Esophagus squamous epithelium (tissue), 5 donors: ENCODE measurements at places on chromosomes 4 and X.

DNA sequence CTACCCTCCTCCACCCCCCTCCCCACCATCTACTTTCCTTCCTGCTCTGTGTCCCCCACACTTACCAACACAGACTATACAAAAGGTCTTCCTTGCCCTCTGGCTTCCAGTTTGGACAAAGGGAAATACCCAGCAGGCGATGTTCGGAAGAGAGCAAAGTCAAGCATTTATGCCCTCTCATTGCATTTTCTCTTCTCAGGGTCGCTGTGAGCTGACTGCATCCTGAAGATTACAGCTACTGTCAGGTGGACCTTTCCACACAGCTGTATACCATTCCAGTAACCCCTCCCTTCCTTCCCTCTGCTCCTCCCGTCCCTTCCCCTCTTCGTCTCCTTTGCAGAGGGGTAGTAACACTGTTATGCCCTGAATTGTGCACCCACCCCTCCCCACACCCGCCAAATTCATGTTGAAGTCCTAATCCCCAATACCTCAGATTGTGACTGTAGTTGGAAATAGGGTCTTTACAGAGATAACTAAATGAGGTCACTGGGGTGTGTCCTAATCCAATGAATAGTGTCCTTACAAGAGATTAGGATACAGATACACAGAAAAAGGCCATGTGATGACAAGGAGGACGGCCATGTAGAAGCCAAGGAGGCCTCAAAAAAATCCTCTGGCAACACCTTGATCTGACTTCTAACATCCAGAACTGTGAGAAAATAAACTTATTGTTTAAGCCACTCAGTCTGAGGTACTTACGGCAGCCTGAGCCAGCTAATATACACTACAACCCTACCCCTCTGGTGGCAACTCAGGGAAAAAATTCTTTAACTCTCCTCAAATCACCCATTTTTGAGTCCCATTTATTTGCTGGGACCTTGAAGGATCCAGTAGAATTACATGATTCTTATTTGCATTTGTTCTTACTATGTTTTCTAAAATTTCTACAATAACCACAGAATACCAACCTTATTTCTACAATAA is 11.7 kb downstream of the MORF4L2 start:
- DNase-seq, result no peak

- DNase-seq, result no peak
Observed at GRCh38 chrX:22788221-22788620, 211.5 kb upstream of the DDX53 start.

- DNase-seq, result no peak
Observed at GRCh38 chrX:47181301-47181700, 12.3 kb upstream of the UBA1 start.

GRCh38 chr4:146104541-146104940 is 71.0 kb upstream of the LSM6 start:
- DNase-seq, result no peak

DNA sequence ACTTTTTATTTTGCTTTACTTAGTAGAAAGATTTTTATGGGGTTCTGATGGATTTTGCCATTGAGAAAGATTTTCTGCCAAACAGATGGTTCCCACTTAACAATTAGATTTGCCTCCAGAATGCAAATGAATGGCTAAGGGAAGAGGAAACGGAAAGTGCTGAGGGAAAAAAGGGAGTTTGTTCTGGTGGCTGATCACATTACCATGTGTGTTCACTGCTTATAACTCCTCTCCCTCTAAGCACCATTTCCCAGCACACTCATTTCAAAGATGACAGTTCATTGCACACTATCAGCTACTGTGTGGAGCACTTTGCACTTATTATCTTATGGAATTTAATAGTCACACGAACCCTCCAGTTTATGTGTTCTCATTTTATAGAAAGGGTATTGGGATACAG is 68.0 kb upstream of the GRID2 start:
- no peak for DNase-seq

- no peak for DNase-seq
Observed at GRCh38 chrX:316351-317325, 2.0 kb downstream of the GTPBP6 start.

GRCh38 chr4:115918149-115918548 is 804.7 kb upstream of the NDST4 start:
- no peak for DNase-seq

DNA sequence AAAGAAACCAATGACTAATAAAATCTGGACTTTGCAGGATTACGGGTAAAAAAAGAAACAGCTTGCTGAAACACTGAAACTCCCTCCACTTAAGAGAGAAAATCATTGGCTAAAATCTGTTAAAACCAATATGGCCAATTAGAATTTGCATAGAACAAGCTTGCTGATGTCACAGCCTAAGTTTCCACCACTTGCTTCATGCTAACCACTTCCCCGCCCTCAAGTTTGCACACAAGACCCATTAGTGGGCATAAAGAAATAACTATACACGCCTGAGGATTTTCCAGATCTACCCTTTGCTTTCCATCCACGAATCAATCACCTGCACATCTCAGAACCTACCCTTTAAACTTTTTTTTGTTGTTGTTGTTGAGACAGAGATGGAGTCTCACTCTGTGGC is 42.7 kb upstream of the PHEX start:
- no peak for DNase-seq

DNA sequence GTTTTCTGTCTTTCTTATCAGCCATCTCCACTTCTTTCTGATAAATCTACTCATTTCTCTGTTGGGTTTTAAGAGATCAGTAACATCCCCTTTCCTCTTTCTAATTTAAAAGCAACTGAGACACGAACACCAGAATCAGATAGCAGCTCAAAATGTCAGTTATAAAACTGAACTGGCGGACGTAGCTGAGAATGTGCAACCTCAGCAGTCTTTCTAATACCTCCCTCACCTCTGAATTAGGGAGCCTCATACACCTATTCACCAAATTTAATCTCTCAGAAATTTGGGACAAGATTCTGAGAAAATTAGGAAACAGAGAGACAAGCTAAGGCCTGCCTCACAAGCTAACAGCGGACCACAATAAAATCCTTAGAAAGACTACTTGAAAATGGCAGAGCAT is 52.0 kb upstream of the ACSL4 start:
- no peak for DNase-seq

DNA sequence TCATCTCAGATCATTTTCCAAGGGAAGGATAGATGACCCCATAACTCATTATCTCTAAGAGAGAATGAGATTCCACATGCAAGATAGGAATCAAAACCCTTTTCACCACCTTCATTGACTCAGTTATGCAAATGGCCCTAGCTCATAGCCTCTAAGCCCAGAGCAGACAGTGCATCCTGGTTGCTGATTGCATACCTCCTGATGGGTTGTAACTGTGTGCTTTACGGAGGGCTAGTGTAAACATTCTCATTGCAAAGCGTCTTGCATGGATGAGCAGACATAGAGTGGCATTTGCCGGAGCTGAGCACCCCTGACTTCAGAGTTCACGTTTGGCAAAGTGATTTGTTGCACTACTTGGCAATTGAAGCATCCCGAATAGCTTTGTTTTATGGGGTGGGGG is 151.0 kb downstream of the VCX3A start:
- no peak for DNase-seq

DNA sequence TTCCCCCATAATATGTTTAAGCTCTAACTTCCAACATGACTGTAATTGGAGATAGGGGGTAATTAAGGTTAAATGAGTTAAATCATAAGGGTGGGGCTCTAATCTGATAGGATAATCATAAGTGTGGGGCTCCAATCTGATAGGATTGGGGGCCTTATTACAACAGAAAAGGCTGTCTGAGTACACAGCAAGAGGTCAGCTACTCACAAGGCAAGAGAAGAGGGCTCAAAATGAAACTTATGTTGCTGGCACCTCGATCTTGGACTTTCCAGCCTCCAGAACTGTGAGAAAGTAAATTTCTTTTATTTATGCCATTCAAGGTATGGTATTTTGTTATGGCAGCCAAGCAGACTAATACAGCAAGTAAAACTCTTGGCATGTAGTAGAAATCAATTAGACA is 16.4 kb downstream of the SH2D1A start:
- DNase-seq, result no peak

GRCh38 chr4:114361249-114361648 is 237.4 kb upstream of the UGT8 start:
- no peak for DNase-seq

GRCh38 chr4:81966676-81967075 is 407.1 kb downstream of the HNRNPD start:
- DNase-seq, result no peak

GRCh38 chrX:108361316-108361715 is 76.9 kb downstream of the COL4A6 start:
- DNase-seq, result no peak

DNA sequence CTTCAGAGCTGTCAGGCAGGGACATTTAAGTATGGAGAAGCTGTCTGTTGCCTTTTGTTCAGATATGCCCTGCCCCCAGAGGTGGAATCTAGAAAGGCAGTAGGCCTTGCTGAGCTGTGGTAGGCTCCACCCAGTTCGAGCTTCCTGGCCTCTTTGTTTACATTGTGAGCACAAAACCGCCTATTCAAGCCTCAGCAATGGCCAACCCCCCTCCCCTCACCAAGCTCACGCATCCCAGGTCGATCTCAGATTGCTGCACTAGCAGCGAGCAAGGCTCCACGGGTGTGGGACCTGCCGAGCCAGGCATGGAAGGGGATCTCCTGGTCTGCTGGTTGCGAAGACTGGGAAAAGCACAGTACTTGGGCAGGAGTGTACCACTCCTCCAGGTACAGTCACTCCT is 59.3 kb downstream of the ZNF674 start:
- DNase-seq, result no peak

DNA sequence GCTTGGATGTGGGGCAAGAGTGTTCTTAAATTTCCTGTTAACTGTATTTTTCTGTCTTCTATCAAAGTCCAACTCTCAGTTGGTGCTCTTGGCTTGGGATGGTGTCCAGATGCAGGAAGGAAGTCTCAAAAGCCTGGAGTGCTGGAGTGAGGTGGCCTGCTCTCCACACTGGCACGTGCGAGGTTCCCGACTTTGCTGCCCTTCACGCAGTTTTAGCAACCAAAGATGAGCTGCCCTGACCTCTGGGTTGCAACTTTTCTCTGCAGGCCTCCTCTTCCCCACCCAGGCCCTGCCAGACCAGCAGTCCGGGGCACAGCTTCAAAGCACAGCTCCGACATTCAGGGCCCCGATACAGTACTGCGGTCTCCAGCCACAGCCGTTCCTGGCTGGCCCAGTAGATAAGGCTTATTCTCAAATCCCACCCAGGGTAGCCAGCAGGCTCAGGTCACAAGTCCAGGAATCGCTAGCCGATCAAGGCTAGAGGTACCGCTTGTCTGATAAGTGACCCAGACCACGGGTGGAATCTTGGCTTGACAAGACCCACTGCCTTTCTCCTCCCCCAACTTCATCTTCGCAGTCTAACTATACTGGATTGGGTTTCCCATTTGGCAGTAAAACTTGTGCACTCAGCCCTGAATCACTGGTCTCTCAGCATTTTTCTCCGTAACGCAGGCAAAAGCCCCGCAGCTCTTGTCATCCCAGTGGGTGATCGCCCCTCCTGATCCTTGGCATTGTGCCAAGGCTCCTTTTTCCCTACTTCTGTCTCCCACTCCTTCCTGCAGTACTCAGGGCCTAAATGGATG is 21.8 kb upstream of the JADE1 start:
- DNase-seq, result no peak

- DNase-seq, result no peak
Observed at GRCh38 chr4:74975082-74975481, 42.2 kb downstream of the PARM1 start.

DNA sequence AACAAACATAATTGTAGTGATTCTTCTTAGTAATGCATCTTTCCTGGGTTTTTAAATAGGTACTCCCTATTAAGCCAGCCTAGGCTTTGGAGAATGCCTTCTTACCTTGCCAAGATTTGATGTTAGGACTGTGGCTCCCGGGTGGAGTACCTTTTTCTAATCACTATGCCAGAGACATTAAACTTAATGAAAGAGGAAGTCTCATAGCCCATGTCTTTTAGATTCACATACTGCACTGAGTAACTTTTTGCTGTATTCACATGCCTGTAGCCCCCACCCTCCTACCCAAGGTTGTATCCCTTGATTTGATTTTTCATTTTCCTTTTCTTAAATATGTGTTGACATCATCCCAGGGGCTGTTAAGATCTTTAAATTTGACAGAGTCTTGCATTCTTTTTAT is 104.2 kb upstream of the TLR2 start:
- no peak for DNase-seq

DNA sequence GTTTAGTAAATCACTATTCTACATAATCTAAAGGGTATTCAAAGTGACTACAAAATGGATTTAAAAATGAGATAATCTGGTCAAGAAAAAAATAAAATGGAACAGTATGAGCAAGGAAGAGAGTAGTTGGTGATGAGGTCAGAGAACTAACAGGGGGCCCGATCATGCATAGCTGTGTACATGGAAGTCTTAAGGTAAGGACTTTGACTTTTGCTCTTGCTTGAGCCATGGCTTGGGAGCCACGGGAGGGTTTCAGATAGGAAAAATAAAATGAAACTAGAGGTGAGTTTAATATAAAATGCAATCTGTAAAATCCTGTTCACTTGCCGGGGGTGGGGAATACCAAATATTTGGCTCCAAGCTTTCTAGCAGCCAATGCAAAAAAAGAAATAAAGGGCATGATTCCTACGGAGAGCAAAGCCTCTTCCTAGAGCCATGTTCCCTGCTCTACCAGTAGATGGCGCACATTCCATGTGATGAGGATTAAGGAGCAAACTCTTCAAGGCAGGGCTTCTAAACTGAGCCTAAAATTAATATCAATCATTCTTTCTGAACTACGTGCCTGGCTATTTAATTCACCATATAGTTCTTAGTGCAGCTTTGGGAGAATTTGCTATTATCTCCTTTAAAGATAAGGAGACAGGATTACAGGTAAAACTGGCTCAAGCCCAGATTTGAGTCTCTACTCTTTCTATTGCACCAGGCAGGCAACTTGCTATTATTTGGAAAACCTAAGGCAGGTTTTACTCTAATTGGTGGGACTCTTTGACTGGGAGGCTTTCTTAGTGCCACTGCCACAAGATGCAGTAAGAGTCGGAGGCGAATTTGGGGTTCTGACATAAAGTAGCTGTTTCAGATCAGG is 6.8 kb upstream of the CLCN5 start:
- DNase-seq, result no peak

GRCh38 chrX:100207331-100208024 is 202.6 kb downstream of the PCDH19 start:
- DNase-seq, result no peak

- no peak for DNase-seq
Observed at GRCh38 chr4:47855350-47855749, 17.5 kb upstream of the CORIN start.

DNA sequence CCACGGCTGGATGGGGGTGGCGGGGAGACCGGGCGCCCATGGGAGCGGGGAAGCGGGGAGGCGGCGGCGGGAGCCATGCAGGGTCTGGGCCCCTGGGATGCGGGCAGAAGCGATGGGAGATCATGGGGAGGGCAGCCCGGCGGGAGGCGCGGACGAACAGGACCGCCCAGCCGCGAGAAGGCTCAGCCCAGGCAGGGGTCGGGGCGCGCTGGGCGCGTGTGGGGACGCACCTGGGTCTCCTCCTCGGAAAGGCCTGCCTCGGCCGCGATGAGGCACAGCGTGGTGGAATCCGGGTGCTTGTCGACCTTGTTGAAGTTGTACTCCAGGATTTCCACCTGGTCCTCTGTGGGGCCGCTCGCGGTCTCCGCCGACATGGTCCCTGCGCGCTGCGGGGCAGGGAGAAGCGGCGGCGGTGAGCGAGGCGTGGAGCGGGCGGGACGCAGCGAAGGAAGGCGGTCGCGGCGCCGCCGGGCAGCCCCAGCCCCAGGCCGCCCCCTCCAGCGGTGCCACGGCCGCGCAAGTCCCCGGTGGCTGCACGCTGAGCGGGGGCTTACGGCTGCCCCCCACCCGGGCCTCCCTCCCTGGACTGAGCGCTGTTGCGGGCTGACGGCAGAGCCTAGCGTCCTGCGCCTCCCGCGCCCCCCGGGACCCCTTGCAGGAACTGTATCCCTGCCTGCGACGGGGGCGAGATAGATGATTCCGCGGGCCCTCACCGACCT is 25.3 kb downstream of the HOPX start:
- no peak for DNase-seq
